ENCODE measurements at places on chromosomes 16 and 17.
A peak's percentile ranks its signal among the peaks of the same experiment; 100 is the strongest.

DNA sequence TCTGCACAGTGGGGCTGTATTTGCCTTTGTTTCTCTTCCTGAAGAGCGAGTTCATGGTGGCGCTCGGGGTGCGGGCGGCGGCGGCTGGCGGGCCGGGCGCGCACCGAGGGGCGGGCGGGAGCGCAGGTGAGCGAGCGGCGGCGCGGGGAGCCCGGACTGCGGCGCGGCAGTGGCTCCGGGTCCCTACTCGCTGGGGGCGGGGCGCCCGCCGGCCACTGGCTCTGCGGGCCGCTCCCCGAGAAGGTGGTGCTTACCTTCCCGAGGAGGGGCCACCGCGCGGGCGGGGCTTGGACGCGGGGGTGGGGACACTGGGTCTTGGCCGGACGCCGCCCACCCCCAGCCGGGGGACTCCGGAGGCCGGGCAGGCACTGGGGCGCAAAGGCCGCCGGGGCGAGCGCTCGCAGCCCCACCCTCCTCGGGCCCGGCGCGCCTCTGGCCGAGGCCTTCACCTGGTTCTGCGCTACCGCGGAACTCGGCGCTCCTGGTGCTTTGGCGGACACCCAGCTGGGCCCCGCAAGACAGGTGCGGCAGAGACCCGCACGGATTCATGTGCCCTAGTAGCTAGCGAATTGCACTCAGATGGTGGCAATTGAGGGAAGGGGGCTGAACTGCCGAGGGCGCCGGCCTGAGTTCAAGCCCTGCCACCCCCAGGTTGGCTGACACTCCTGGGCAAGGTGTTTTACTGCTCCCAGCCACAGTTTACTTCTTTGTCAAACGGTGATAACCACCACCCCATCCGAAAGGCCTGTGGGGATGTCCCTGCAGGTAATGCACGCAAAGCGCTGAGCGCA lies at the start of gene PPL:
TSS of gene PPL (minus strand) at position 158 of the 791 bp plus-strand sequence. CDS start at position 55, 103 bp downstream.
- DNase-seq, result no peak

DNA sequence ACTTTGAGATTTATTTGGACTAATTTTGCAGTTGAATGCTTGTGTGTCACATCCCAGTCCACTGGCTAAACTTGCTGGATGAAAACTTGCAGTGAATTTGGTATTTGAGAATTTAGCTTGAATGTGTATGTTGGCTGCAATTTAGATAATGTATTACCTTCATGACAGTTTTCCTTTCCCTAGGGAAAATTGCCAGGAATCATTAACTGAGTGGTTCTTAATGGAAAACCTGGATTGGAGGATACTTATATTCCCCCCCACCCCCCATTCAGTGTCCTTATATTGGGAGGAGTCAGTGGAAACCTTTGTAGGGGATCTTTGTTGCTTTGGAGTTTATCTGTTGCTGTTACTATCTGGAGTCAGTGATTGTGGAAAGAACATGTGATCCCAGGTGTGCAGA lies 67.6 kb downstream of the KPNA2 start:
- DNase-seq, result no peak

DNA sequence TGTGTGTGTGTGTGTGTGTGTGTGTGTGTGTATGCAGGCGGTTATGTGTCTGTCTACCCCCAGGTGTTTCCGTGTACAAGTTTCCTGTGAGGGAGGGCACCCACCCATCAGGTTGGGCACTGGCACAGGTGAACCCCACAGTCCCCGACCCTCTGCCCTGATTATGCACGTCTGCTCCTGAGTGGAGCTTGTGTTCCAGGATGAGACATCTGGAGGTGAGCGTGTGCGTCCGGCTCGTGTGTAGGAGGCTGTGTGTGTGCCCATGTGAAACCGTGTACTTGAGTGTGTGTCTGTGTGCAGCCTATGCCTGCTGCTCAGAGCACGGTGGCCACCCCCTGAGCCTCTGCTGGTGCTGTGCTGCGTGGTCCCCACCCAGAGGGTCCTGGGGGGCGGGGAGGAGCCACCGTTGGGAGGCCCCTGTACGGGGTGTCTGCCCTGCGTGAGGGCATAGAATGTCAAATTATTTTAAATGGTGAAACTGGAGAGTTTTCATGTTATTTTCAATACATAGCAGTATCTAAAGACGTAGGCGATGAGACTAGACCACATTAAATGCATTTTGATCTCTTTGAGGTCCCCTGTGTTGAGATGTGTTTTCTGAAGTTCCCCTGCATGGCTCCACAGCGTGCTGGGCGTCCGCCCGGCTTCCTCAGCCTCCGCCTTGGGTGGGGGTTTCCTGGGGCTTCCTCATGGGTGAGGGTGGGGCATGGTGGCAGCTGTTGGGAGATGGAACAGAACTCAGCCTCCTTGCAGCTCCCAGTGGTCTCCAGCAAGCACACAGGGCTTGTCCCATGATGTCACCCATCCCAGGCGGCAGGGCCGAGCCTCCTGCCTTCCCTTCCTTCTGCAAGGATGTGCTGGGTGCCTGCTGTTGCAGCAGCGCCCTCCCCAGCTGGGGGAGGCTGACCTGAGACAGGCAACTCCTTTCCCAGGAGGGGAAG lies 43.4 kb downstream of the KCNJ12 start:
- DNase-seq, result no peak

- peak; percentile 36 for DNase-seq
Measured at GRCh38 chr16:31421587-31421986, 6.6 kb downstream of the COX6A2 start.

DNA sequence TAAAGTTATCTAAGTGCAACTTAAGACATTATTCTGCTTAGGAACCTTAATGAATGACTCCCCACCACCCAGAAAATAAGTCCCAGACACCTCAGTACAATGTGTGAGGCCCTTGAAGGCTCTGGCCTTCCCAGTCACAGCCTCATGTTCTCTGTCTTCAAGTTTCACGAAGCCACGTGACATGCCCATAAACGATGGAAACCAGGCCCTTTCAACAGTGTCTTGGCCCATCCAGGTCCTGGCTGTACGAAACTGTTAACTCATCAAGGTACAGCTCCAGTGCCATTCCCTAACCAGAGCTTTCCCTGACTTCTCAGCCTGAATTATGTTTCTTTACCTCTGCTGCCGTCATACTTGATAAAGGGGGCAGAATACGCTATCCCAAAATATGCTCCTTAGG lies 69.0 kb downstream of the ARHGAP17 start:
- no peak for DNase-seq

DNA sequence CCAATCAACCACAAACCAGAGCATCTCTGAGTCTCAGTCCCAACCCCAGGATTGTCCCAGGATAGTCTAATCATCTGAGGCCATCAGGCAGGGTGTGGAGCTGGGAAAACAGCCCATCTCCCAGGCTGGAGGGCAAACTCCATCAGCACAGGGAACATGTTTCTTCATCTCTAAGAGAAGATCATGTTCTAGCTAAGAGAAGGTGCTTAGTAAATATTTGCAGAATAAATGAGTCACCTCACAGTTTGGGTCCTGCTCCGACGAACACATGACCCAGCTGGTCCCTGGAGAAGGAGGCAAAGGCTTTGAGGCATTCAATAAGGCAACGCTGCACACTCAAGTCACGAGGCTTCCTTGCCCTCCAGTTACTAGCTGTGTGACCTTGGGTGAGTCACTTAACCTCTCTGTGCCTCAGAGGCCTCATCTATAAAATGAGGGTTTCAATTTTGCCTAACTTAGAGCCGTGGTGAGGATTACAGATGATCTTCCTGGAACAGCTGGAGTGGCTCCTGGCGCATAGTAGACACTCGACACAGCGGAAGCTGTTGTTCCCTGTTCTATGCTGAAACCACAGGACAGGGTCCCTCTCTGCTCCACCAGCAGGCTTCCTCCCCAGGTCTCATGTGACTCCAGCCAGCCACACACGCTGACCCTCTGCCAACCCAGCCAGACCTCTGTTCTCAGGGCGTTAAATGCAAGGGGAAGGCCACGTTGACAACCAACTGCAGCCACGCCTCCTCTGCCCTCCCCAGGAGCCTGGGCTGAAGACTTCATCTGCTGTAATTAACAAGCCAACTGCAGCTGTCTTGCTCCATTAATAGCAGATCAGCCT lies 10.3 kb upstream of the RPL38 start:
- no peak for DNase-seq

GRCh38 chr16:8923199-8923598 lies 40.5 kb downstream of the USP7 start:
- DNase-seq, result no peak
